ENCODE measurements at places on chromosomes 3 and 15. TPM values are rescaled to one million over a fixed set of nuclear protein-coding genes. Genes with fewer than 3 reads are reported as not detected.

DNA sequence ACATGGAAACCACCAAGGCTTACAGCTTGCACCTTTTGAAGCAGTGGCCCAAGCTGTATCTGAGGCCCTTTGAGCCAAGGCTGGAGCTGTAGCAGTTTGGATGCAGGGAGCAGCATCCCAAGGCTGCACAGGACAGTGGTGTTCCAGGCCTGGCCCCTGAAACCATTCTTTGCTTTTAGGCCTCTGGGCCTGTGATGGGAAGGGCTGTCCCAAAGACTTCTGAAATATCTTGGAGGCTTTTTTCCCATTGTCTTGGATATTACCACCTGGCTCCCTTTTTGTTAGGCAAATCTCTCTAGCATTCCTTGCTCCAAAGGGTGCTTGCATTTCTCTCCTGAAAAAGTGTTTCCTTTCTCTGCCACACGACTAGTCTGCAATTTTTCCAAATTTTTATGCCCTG lies 302.8 kb upstream of the MDFIC2 start:
- no peak for DNase-seq

DNA sequence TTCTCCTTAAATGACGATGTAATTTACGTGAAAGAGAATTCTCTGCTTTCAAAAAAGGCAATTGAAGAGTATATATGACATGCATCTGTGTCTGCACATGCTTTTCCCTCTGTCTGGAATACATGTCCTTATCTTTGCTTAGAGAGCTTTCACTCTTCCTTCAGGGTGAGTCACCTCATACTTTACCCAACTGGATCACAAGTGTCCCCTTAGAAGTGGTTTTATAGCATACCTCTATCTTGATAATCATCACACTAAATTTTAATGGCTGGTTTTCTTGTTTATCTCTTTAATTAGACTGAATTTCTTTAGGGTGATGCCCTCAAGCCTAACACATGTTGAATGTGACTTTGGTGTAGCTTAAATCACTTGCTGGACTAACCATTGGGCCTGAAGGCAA lies 178.9 kb downstream of the SV2B start:
- no peak for DNase-seq

Gene BOC
- polyA plus RNA-seq = 24.0 TPM

Gene NAALADL2
- polyA plus RNA-seq = 18.2 TPM

Gene CDHR4
- polyA plus RNA-seq = not detected

Gene CADM2
- 0.45 TPM for polyA plus RNA-seq

DNA sequence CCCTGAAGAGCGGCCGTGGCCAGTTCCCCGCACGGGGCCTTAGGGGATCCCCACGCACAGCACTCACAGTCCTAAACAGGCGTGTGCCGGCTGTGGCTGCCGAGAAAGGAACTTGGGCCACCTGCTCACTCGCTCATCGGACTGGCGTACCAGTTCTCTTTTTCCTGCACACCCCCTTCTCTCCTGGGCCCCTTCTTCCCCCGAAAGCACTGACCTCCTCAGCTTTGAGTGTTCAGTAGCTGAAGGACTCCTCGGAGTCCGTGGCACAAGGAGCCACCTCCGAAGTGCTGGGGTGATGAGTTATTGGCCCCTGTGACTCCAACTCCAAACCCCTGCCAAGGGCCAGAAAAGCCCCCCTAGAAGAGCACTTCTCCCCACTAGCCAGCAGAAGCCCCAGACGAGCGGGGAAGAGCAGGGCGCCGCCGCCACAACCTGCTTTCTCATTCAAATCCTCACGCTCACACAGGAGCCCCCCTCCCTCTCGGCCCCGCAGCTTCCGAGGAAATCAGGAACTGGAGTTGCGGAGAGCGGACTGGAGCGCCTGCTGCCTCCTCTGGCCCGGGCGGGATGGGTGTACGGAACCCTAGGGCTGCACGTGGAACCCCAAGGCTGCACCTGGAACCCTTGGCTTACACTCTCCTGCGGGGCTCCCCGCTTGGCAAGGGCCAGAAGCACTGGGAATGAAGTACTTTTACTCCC lies at the start of gene PLCH1:
Gene PLCH1 (minus strand): TSS at position 446 of the 699 bp plus-strand sequence. CDS start 40,847 bp downstream, outside the sequence.
- DNase-seq = no peak

GRCh38 chr15:40932156-40932555 lies 3.0 kb downstream of the DLL4 start:
- DNase-seq = no peak

Gene FGF7
- 32.7 TPM for polyA plus RNA-seq

- no peak for DNase-seq
Measured at GRCh38 chr15:67413770-67414390, 107.1 kb upstream of the C15orf61 start.

Gene USP50
- polyA plus RNA-seq = 0.85 TPM
